ENCODE measurements at places on chromosomes 7 and 10.

- no peak for DNase-seq
These were observed 61.3 kb downstream of the MICU1 start for GRCh38 chr10:72564596-72564995.

DNA sequence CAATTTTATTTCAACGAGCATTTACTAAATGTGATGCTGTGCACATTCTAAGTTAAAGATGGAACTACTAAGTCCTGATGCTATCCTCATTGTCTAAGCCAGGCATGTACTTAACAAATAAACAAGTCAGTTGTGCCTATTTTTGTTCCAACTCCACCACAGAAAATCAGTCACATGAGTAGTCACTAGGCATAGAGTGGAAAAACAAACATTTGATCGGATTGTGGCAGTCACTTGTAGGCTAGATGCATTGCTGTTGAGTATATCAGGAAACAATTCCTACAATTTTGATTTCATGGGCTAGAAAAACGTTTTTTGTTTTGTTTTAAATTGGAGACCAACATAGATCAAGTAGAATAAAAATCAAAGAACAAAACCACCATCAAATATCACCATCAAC, 177.6 kb upstream of the SLC25A13 start:
- no peak for DNase-seq

DNA sequence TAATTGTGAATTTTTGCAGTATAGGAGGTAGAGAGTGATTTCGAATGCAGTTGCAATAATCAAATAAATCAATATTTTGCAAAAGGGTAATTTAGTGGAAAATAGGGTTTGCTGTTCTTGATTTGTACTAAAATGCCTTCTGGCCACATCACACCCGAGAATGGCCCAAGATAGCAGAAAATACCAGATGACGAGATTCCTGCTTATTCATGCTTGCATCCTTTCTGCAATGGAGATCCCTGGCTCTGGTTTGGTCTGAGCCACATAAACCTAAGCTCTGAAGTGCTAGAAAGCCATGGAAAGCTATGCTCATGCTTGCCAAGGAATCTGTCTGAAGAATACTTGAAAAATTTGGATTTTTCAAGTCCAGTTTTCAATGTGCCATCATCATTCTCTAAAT, 634.2 kb upstream of the COBL start:
- DNase-seq, result no peak

DNA sequence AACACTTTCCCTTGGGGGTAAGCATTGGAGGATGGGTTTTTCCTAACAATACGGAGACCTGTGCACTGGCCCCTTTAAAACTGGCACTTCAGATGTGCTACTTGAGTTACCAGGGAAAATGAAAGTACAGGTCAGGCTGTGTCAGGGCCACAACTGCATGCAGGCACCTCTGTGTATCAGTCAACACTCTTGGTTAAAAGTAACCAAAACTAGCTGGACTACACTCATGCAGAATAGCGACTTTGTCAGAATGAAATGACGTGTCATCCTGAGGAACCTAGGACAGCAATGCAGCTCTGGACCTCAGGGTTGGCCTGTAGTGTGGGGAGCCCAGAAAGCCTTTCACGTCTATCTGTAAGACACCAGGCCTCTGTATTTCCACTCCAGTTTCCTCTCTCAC, 33.8 kb upstream of the SMKR1 start:
- DNase-seq, result no peak
